Neuronal stem cell (in vitro differentiated cells): ENCODE measurements at places on chromosomes 13 and 19.

DNA sequence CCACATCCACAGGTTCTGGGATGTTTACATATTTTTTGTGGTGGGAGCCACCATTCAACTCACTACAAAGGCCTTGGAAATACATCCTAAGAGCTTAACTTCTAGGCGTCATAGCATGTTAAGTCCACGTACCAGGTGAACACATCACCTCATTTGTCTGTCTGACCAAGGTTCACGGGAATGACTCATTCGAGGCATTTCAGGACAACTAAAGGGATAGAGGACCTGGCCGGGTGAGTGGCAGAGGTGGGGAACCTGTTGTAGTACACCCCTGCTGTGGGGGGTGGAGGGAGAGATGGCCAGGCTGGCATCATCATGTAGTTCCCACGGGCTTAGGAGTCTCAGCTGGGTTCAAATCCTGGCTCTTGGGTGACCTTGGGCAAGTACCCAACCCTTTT, 51.5 kb downstream of the BICRA start:
- no peak for DNase-seq

DNA sequence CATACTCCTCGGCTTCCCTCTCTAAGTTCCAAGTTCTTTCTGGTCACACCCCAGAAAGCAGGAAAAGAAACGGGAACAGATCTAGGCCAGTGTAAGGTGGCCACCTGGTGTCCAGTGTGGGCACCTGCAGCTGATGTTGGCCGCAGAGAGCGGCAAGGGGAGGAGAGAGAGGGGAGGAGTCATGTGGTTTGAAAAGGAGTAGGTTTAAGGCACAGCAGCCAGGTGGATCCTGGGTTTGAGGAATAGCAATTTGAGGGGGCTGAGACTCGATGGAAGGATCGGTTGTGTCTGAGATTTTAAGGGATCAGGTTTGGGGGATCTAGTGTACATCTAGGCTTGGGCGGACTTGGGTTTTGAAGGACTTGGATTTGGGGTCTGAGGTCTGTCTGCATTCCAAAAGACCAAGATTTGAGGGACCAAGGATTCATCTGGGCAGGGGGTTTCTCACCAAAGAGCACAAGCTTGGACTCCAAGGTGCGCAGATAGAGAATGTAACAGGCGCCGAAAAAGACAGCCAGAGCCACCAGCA, 1.2 kb downstream of the RABAC1 start:
- DNase-seq, result peak; percentile 71

GRCh38 chr19:48006762-48007161, 12.3 kb downstream of the ELSPBP1 start:
- DNase-seq, result no peak

DNA sequence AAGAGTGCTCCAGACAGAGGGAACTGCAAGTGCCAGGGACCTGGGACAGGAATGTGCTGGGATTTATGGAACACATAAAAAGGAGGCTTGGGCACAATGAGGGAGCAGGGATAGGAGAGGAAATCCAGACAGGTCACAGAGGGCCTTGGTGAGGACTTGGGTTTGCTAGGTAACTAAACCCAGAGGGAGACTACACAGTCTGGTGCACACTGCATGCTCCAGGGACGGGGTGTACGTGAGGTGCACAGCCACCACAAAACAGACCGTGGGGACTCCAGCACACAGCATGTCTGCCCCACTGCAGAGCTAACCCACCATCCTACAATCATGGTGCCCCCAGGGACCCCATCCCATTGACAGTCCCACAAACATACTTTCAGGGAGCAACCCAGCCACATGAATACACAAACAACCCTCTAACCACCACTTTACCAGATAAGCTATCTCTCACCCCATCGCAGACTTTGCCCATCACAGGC, 5.5 kb upstream of the ZFP36 start:
- no peak for DNase-seq

DNA sequence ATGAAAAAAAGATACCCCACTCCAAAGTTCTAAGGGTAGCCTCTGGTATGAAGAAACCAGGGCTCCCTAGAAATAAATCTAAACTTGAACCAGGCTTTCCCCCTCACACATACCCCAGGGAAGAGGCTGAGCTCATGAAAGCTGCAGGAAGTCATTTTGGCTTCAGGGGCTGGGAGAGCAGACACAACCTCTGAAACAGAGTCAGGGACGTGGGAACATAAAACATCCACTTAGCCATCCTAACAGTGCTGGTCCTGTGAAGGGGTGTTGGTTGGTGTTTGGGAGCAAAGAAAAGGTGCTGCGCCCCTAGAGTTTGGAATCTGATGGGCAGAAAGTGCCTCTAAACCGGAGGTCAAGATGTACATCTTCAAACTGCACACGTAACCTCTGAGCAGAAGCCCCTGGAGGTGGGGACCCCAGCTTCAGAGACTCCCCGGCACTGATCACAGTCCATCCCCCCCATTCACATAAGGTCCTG, 15.8 kb downstream of the RAB3D start:
- no peak for DNase-seq

DNA sequence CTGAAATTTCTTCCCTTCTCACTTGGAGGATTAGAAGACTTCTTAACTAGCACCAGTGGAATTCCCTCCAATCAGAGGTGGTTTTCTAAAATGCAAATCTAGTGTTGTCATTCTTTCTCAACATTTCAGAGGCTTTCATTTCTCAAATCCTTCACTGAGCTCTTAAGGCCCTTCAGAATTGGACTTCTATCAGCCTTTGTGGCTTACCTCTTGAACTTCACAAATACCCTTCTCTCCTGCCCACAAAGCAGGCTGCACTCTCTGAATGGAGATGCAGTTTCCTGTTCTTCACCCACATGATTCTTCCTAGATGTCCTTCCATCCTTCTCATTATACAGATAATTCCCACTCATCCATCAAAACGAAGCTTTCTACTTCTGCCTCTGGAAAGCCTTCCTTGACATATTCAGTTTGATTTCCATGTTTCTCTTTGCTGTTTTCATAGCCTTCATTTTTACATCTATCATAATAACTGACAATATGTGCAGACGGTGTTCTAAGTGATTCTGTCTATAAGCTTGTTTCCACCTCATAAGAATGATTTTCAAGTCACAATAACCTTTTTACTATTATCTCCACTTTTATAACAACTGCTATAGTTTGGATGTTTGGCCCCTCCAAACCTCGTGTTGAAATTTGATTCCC, 123.1 kb upstream of the GPR12 start:
- no peak for DNase-seq

DNA sequence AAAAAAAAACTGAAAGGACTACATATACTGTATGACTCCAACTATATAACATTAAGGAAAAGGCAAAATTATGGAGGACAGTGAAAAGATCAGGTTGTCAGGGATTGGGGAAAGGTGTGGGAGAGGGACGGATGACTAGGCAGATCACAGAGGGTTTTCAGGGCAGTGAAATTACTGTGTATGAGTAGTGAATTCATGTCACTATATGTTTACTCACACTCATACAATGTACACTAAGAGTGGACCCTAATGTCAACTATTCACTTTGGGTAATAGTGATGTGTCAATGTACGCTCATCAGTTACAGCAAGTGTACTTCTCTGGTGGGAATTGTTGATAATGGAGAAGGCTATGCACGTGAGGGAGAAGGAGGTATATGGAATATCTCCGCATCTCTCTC, 144.3 kb downstream of the ITGBL1 start:
- DNase-seq, result no peak

- no peak for DNase-seq
These were observed 2.3 kb upstream of the TPM4 start for GRCh38 chr19:16073988-16074387.

DNA sequence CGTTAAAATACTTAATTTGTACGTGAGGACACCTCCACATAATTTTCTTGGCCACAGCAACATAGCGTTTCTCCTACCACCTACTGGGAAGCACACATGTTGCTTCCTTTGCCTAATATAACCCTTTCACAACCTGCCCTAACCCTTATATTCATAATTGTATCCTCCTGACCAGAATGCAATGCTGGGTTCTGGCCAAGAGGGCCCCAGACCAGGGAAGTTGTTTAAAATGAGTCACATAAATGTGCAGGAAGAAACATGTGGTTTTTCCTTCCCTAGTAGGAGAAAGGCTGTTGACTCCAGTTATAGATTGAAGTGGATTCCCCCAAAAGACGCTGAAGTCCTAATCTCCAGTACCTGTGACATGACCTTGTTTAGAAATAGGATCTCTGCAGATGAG, 187.3 kb downstream of the NUFIP1 start:
- DNase-seq, result no peak

DNA sequence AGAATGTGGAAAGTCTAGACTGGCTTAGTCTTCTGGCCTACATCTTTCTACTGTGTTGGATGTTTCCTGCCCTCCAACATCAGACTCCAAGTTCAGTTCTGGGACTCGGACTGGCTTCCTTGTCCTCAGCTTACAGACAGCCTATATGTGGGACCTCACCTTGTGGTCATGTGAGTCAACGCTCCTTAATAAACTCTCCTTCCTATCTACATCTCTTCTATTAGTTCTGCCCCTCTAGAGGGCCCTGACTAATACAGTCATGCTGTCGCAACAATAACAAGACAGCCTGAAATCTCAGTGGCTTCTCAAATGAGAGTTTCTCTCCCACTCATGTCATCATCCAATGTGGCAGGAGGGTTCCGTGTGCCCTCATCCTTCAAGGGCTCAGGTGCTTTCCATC, 347.8 kb downstream of the MZT1 start:
- no peak for DNase-seq

DNA sequence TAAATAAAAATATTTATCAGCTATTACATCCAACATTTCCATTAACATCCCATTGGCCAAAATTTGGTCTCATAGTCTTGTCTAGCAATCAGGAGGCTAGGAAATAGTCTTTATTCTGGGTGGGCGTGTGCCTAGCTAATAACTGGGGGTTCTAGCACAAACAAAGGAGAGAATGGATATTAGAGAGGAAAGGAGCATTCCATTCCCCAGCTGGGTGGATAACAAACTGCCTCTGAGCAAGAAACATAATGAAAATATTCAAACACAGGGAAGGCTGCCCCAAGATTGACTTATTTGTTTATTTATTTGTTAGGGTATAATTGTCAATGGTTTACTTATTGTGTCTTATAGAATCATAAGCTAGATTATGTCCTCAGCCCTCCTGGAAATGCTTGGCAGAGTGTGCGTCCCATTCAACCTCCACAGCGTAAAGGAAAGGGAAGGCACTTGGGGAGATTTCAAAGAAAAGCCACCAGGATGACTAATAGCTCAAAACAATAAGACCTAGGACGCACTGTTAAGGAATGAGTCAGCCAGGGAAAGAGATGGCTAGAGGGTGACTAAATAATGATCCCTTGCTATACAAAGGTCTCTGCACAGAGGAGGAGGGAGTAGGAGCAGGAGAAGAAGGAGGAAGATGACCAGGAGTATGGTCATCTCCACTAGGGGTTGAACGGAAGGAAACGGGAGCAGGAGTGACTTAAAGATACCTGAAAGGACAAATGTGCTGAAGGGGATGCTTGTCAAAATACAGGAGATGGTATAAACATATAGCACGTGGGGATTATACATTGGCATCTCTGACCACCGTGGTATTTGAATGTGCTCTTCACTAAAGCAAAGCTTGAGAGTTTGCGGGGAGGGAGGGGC, 23.5 kb upstream of the USP12 start:
- DNase-seq, result peak; percentile 35

GRCh38 chr19:58361900-58362271, 665 bp downstream of the ZNF497 start:
- DNase-seq, result peak; percentile 61

GRCh38 chr13:72514146-72514545, 213.3 kb downstream of the MZT1 start:
- DNase-seq, result no peak

DNA sequence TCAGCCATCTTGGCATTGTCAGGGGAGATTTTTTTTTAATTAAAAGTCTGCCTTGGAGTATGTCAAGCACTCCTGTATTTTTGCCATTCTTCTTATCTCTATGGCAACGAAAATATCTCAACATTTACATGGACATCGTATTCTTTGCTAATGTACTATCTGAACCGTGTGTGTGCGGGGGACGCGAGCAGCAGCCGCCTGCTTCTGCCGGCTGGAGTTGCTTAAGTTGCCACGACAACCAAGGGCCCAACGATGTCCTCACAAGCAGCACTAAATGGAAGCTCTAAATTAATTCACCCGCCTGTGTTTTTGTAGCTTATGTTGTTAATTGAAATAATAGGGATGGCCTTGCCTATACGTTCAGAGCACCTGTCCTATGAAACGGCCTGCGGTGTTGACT, 309.5 kb downstream of the TEX29 start:
- DNase-seq, result no peak

DNA sequence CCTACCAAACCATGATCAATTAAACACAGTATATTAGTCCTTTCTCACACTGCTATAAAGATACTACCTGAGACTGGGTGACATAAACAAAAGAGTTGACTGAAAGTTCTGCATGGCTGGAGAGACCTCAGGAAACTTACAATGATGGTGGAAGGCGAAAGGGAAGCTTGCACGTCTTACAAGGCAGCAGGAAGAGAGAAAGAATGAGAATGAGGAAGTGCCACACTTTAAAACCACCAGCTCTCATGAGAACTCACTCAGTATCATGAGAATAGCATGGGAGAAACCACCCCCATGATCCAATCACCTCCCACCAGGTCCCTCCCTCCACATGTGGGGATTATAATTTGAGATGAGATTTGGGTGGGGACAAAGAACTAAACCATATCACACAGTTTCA, 324.9 kb upstream of the ZNF507 start:
- DNase-seq, result no peak

GRCh38 chr13:41995336-41995735, 34.4 kb upstream of the VWA8 start:
- no peak for DNase-seq

DNA sequence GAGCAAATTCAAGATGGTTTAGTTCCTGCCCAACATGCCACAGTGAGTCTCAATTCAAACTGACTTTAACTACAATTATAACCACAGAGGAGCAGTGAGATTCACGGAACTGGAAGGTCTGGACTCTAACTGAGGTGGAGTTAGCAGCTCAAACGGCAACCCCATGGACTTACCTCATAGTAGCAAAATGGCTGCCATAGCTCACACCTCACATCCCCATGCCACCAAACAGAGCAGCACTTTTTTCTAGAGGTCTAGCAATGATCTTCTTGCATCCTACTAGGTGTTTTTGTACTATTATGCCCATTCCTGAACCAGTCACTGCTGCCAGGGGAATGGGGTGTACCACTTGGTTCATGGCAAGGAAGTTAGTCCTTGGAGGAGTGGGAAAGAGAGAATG, 87.7 kb downstream of the ZNF536 start:
- no peak for DNase-seq

- no peak for DNase-seq
These were observed 57.9 kb downstream of the GADD45B start for GRCh38 chr19:2533686-2534422.

- DNase-seq, result no peak
These were observed 305.0 kb downstream of the ZNF536 start for GRCh38 chr19:30676990-30677679.

GRCh38 chr13:95552208-95552538, 347 bp upstream of the CLDN10 start:
- no peak for DNase-seq

- no peak for DNase-seq
These were observed 1.4 kb upstream of the ZNF584 start for GRCh38 chr19:58406818-58407657.
